Trophoblast cell (in vitro differentiated cells and primary cell): ENCODE measurements at places on chromosomes 16 and 17.
A peak's percentile ranks its signal among the peaks of the same experiment; 100 is the strongest.

GRCh38 chr16:25978218-25978617 is 286.5 kb downstream of the HS3ST4 start:
- DNase-seq: no peak

DNA sequence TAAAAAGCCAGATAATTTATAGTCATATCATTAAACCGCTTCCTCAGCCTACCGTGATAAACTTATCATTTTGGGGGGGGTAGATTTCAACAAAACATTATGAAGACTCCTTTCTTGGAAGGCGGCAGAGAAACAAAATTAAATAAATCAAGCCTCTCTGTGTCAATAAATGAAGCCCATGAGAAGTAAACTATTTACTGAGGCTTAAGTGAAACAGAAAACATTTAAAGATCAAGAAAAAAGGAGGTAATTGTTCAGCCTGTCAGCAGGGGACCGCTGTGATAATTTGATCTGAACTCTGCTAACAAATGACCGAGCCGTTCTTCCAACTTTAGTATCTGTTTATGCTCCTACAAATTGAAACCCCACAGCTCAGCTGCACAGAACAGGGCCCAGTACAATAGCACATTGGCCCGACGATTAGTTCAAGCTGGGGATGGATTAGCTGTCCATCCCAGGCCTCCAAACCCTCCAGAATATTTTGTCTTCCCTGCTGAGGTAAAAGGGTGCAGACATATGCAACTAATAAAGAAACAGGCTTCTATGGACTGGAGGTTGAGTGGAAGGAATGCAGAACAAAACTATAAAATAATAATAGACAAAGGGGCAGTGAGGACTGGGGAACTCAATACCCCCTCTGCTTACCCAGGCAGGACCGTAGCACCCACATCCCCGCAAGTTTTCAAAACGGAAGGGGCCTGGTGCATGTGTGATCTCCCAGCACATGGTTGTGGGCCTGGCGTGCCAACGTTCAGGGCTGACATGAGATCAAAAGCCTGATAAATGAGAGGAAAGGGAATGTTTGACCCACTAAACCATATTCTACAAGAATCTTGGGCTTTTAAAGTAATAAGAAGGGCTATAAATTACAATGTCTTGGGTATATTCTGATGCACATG is 298.1 kb upstream of the IRX5 start:
- no peak for DNase-seq

GRCh38 chr16:8949536-8950418 is 13.9 kb downstream of the USP7 start:
- DNase-seq: peak; percentile 97

- DNase-seq: no peak
Measured at GRCh38 chr17:12386225-12386624, 279.5 kb upstream of the MYOCD start.

DNA sequence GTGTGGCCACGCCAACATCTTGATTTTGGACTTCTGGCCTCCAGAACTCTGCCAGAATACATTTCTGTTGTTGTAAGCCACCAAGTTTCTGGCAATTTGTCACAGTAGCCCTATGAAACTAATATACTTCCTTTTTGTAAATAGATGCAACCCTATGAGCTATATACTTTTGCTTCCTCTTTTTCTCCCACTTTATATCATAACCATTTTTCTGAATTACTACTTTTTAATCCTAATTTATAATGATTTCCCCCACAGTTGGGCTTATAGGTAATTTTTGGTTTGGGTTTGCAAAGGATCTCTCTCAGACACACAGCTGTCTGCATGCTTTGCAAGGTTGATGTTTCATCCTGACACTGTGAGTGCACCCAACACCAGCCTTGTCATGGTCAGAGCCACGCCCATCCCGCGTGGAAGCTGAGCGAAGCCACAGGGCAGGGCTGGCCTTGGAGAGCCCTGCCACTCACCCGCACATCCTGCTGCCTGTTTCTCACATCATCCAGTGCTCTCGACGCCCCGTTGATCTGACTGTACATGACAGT is 5.8 kb downstream of the TRIM25 start:
- peak; percentile 40 for DNase-seq

- DNase-seq: no peak
Measured at GRCh38 chr17:18381158-18381952, 3.8 kb downstream of the EVPLL start.

GRCh38 chr16:6749698-6750097 is 582.9 kb upstream of the RBFOX1 start:
- no peak for DNase-seq
